HuH-7 (cell line): ENCODE measurements at places on chromosomes 5 and 9.

GRCh38 chr9:130939405-130940026, 469 bp upstream of the FIBCD1 start:
- DNase-seq: no peak

DNA sequence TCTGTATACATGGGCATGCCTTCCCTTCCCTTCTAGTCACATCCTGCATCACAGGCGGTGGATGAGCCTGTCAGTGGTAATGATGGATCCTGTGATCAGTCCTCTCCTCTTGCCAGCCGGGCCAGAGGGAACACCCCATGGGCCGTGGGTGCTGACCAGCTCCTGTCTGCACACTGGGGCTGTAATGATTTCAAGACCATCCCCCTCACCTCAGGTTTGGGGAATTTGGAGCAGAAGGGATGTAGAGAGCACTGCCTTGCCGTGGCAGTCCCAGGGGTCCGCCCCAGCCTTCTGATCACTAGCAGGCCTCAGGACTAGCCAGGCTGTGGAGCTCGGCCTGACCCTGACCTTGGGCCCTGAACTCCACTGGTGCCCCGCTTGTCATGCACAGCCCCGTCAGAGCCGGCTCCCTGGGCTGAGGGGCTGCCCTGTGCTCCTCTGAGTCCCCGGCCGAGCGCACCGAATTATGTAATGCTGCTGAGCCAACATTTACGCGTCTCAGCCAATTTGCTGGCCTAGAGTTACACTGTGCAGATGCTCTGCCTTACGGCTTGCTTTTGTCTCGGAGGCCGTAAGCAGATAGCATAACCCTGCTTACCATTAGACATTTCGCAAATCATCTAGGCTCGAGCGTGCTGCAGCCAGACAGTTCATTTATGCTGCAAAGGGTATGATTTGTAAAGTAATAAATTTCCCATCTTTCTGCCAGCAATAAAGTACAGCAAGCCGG, 155.3 kb downstream of the MACROH2A1 start:
- DNase-seq: no peak

- no peak for DNase-seq
Measured at GRCh38 chr5:61322738-61323725, 9.0 kb upstream of the ZSWIM6 start.

- DNase-seq: no peak
Measured at GRCh38 chr5:163379298-163380155, 57.9 kb upstream of the CCNG1 start.

DNA sequence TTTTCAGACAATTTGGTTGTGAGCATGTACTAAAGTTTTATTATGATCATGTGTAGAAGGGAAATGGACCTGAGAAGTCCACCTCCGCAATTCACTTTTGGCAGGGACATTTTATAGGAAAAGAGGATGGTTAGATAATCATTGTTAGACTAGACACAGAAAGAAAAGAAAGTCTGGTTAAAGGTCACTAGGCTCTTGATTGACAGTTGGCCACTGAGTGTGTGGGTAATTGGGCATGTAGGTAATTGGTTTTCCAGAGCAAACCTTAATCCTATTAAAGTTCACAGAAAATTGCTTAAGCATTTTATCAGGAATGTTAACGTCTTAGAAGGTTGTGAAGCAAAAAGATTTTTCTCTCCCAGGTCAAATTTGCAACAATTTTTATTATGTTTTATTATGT, 158.5 kb upstream of the CLINT1 start:
- no peak for DNase-seq

DNA sequence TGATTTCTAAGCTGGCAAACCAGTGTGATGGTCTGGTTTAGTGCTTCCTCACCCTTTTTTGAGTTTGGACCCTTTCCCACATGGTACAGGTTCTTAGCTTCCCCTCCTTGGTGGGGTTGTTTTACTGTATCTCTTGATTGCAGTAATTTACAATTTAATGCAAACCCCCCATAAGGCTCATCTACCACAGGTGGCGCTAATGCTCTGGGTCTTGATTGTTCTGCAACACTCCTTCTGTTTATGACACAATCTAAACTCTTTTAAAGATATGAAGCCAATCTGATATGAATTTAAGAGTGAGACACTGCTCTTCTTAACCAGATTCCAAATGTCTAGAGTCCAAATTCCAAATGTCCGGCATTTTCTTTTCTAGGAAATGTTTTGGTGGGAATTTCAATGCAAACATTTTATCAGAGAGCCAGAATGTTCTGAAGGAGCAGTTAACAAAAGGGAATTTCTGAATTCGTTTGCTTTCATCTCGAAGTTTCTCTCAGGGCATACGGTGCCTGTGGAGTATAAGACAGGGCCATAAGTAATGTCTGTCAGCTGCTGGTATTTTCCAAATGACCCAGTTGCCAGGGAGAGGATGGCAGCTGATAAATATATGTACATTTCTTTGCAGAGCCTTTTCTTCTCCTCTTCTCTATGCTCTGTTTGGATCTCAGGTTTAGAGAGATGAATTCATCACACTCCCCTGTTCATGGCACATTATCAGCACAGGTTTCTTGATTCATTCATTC, 246.8 kb downstream of the ARHGAP26 start:
- DNase-seq: peak; percentile 20

GRCh38 chr9:123290764-123291163, 22.4 kb upstream of the STRBP start:
- no peak for DNase-seq

- DNase-seq: no peak
Measured at GRCh38 chr9:1096155-1096964, 46.2 kb downstream of the DMRT2 start.

DNA sequence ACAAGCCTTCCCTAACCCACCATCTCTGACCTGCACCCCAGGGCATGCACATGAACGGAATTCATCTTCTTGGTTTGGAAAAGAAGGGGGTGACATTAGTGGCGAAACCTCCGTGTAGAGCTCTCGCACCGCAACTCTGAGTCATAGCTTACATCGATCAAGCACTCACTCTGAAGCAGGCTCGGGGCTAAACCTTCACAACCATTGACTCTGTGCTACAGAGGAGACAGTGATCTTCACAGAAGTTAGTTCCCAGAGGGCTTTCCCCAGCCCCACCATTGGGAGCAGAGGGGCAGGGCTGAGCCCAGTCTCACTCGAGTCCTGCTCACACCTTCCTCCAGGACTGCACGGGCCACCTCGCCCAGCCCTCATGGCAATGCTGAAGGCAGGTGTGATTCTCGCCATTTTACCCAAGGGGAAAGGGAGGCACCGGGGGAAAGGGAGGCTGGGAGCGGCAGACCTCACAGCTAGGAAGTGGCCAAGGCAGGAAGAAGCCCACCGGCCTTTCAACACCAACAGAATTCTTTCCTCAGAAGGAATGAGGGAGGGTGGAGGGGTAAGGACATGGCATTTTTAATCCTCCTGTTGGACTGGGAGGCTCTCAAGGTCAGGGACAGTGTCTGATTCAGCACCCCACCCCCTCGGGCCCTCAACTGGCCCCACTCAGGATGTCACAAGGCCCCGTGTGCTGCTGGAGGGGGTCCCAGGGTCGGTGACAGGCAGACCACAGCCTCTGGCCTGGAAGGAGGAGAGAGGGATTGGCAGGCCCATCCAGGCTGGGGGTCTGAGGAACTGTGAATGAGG, 25.9 kb upstream of the IL17B start:
- no peak for DNase-seq

- DNase-seq: no peak
Measured at GRCh38 chr9:13450723-13451122, 171.2 kb upstream of the MPDZ start.

GRCh38 chr9:132351404-132352045, 3.3 kb downstream of the SETX start:
- no peak for DNase-seq

GRCh38 chr5:124606543-124606942, 139.9 kb downstream of the ZNF608 start:
- DNase-seq: no peak

DNA sequence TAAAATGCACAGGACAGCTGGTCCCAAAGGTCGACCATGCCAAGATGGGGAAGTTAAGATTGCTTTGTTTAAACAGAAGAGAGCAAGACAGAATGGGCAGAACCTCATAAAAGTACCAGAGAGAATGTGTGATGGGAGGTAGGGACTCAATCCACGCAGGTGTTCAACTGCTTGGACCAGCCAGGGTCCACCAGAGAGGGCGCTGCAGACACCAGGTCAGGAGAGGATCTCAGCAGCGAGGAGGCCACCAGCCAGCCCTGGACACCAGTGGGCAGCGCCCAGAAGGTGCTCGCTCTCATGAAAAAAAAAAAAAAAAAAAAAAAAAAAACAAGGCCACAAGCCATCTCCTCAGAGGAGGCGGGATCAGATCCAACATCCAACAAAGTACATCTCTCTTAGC, 81.8 kb downstream of the SHC3 start:
- no peak for DNase-seq

- no peak for DNase-seq
Measured at GRCh38 chr5:177595026-177595585, 3.1 kb downstream of the TMED9 start.

GRCh38 chr5:144467792-144468191, 297.1 kb downstream of the KCTD16 start:
- peak; percentile 21 for DNase-seq

- no peak for DNase-seq
Measured at GRCh38 chr5:126852841-126853271, 75.9 kb downstream of the LMNB1 start.

GRCh38 chr9:77751341-77752091, 103.4 kb upstream of the GNA14 start:
- peak; percentile 38 for DNase-seq

- DNase-seq: no peak
Measured at GRCh38 chr5:14505310-14506139, 76.1 kb upstream of the OTULINL start.

- no peak for DNase-seq
Measured at GRCh38 chr5:26323794-26324193, 714.6 kb downstream of the CDH9 start.

DNA sequence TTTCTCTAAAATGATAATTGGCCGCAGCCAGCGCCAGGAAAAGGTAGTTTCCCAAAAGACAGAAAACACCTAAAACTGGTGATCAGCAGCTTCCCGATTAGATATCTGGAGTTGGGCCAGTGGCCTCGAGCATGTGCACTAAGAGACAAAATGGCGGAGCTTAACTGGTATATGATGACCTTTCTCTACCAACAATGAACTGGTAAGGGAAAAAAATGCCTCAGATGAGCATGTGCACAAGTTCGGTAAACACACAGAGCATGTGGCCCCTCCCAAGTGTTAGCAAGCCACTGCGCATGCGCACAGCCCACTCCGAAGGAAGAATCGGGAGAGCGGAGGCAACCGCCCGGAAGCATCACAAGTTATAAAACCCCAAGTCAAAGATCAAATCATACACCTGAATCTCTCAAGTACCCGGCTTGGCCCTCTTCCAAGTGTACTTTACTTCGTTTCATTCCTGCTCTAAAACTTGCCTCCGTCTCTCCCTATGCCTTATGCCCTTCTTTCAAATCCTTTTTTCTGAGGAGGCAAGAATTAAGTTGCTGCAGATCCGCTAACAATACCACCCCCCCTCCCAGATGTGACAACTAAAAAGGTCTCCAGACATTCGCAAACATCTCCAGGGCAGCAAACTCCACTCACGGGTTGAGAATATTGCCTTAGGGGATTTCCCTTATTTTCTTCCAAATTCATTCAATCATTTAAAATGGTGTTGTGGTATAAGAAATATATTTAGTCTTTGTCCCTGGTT, 15.0 kb upstream of the PTBP3 start:
- no peak for DNase-seq
